ENCODE measurements at places on chromosomes 4 and X. TPM values are rescaled to one million over a fixed set of nuclear protein-coding genes. Genes with fewer than 3 reads are reported as not detected.

DNA sequence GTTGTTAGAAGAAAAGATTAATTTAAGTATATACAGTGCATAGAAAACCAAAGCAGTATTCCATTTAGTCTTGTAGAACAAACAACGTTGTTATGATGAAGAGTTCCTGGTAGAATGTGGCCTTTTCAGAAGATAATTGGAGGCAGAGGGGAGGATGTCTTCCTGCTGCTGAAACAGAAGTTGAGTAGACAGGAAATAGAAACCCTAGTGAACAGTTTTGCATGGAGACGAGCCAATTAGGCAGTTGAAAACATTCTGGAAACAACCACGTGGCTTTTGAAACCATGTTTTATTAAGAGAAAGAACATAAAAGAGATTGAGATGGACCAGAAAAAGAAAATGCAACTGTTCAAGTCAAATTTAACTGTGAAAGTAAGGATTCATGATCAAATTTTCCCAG is 325.2 kb downstream of the CAMK2D start:
- no peaks in the 10 kb centered on the region for H3K36me3 ChIP-seq
- H3K27ac ChIP-seq, result no peak overlapping the region
- no peaks in the 10 kb centered on the region for H3K27me3 ChIP-seq

- DNase-seq, result no peak
- no peaks in the 10 kb centered on the region for H3K4me1 ChIP-seq
- H3K27ac ChIP-seq, result no peak overlapping the region
- no peaks in the 10 kb centered on the region for H3K27me3 ChIP-seq
- H3K36me3 ChIP-seq, result no peaks in the 10 kb centered on the region
These were observed 225.8 kb upstream of the ETNPPL start for GRCh38 chr4:108988464-108989195.

DNA sequence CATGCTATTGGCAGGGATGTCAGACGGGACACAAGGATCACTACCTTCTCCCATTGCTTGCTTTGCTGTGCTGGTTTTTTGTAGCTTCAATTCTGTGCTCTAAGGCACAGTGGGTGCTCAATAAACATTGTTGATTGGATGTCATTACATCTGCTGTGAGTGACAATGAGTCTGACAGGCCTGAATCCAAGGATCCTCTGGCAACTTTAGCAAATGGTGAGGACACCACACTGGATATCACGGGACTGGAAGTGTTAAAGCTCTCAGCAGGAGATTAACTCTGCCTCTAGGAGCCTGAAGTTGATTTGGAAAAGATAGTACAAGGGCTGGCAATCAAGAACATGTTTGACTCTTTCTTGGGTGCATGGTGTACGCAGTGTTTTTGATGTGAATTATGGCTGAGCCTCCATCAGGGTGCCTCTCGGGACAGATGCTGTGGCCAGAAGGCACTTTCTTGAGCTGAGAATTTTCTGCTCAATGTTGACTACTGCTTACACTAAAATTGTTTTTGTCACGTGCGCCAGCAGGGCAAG is 217.9 kb downstream of the ARAP2 start:
- no peak overlapping the region for H3K4me3 ChIP-seq
- H3K4me1 ChIP-seq, result no peaks in the 10 kb centered on the region
- DNase-seq, result no peak
- H3K27me3 ChIP-seq, result no peaks in the 10 kb centered on the region
- H3K36me3 ChIP-seq, result no peaks in the 10 kb centered on the region

The H2BW2 gene
- total RNA-seq, result not detected

DNA sequence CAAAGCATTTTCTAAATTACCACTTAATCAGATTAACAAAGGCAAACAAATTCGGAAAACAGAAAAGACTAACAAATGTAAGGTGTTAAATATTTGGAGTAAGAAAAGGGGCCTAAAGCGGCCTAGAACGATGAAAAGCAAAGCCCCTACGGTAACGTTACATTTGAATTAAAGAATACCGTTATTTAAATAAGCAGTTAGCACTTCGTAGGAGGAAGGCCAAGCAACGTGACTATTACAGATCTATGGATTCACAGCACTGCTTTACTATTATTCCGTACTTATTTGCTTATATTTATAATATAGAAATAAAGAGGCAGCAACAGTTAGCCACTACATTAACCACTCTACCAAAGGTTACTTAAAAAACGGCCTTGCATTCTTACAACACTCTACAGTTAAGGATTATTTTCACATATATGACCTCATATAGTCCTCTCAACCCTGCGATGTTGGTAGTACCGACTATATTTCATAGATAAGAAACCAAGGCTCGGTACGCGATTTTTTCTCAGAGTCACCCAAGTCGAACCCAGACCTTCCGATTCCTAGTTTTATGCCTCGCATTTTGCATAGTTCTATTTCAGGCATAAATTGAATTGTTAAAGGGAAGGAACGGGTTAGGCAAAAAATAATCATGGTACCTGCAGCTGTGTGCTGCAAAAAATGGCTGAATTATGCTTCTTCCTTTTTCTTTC is 2.9 kb downstream of the KLHL15 start:
- H3K4me3 ChIP-seq, result peak overlapping the region; percentile 78
- no peaks in the 10 kb centered on the region for H3K27me3 ChIP-seq
- no peaks in the 10 kb centered on the region for H3K36me3 ChIP-seq

The CLDN34 gene
- not detected for total RNA-seq

- no peaks in the 10 kb centered on the region for H3K27me3 ChIP-seq
- no peaks in the 10 kb centered on the region for H3K4me1 ChIP-seq
- no peak overlapping the region for H3K27ac ChIP-seq
- DNase-seq, result no peak
- no peak overlapping the region for H3K4me3 ChIP-seq
These were observed 284.8 kb upstream of the TENM3 start for GRCh38 chr4:181958446-181958845.

The SASH3 gene
- 147 TPM for total RNA-seq

DNA sequence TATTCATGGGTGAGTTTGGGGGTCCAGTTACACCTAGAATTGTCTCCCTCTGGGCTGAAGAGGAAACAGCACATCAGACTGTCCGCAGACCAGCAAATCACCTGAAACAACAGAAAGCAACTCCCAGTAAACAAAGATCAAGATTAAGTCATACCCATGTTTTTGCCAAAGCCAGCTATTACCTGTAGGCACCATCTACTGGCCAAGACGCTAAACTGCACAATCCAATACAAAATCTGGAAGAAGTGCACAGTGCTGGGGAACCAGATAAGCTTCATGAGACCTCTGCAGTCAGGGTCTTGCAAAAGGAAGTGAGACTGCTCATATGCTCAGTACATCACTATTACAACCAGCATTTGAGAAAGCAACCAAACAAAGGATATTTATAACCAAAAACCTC is 157.5 kb upstream of the ITM2A start:
- DNase-seq, result no peak
- H3K4me1 ChIP-seq, result no peaks in the 10 kb centered on the region
- H3K27me3 ChIP-seq, result no peaks in the 10 kb centered on the region

GRCh38 chrX:74259885-74260491 is 44.0 kb upstream of the ZCCHC13 start:
- no peak overlapping the region for H3K27ac ChIP-seq
- H3K4me1 ChIP-seq, result no peaks in the 10 kb centered on the region
- no peak for DNase-seq
- peaks cover 5% of the 10 kb centered on the region for H3K36me3 ChIP-seq
- H3K4me3 ChIP-seq, result no peak overlapping the region

GRCh38 chr4:53684136-53685130 is 93.1 kb upstream of the LNX1 start:
- no peaks in the 10 kb centered on the region for H3K4me1 ChIP-seq
- H3K27me3 ChIP-seq, result no peaks in the 10 kb centered on the region
- H3K4me3 ChIP-seq, result no peak overlapping the region
- no peak overlapping the region for H3K27ac ChIP-seq
- DNase-seq, result no peak

DNA sequence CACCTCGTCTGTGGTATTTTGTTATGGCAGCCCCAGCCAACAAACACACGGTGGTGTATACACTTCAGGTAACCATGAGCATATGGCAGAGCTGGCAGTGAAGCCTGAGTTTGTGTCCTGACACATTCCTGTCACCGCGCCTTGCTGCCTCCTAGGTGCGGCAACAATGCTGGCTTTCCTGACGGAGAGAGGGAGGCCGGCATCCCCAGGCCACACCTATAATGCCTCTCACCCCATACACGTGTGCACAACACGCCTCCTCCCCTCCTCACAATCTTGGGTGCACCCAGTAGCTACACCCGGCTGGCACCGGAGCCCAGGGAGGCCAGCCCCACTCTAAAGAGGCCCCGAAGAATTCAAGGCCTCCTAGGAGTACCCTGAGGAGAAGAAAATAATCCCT is 158.5 kb downstream of the NSUN7 start:
- no peak overlapping the region for H3K27ac ChIP-seq
- DNase-seq, result no peak
- H3K27me3 ChIP-seq, result no peaks in the 10 kb centered on the region
- no peak overlapping the region for H3K4me3 ChIP-seq

DNA sequence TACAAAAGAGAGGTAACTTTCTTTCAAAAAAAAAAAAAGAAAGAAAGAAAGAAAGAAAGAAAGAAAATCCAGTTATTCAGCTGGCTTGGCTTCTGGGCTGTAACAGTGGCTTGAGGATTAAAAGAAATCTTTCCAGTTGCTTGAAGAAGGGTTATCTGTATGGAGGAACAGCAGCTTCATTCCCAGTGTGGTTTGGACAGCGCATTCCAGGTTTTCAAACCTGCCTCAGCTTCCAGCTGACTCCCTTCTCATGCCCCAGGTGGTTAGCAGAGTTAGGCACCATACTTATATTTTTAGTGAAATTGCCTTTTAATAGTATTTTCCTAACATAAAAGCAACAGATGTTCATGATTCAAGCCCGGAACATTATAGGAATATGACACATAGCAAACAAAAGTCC is 48.6 kb downstream of the TMEM164 start:
- no peak overlapping the region for H3K4me3 ChIP-seq
- DNase-seq, result no peak
- no peaks in the 10 kb centered on the region for H3K36me3 ChIP-seq
- H3K4me1 ChIP-seq, result no peaks in the 10 kb centered on the region
- H3K27ac ChIP-seq, result no peak overlapping the region

GRCh38 chr4:1246111-1246881 is 2.6 kb downstream of the CTBP1 start:
- H3K27ac ChIP-seq, result peak overlapping the region; percentile 74
- H3K4me1 ChIP-seq, result peaks cover 57% of the 10 kb centered on the region
- H3K4me3 ChIP-seq, result peak overlapping the region; percentile 74
- H3K36me3 ChIP-seq, result no peaks in the 10 kb centered on the region

DNA sequence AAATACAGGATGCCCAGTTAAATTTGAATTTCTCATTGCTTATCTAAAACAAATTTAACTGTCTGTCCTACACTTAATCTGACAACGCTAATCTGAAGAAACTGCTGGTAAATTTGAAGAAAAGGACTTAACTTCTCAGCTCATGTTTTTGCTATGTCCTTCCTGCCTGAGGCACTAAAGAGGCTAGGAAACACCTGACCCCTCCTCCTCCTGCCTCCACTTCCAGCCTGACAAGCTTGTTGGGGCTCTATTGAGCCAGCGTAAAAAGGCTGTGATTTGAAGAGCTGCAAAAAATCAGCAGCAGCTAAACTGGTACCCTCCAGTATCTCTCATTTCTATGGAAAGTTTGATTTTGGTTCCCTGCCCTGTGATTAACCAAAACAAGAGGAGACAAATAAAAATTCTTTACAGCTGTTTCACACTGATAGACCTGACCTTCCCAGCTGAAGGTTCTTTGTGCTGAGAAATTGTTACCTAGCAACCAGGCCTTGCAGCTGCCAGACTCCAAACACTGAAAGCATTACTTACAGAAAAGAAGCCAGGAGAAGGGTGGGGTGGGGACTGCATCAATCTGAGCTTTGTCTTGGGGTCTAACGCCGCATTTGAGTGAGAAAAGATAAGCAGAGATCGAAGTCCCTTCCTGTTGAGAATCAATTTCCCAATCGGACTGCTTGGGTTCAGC is 35.0 kb downstream of the DCX start:
- DNase-seq, result no peak
- H3K27me3 ChIP-seq, result no peaks in the 10 kb centered on the region
- no peaks in the 10 kb centered on the region for H3K36me3 ChIP-seq
- H3K4me1 ChIP-seq, result no peaks in the 10 kb centered on the region
- no peak overlapping the region for H3K27ac ChIP-seq

DNA sequence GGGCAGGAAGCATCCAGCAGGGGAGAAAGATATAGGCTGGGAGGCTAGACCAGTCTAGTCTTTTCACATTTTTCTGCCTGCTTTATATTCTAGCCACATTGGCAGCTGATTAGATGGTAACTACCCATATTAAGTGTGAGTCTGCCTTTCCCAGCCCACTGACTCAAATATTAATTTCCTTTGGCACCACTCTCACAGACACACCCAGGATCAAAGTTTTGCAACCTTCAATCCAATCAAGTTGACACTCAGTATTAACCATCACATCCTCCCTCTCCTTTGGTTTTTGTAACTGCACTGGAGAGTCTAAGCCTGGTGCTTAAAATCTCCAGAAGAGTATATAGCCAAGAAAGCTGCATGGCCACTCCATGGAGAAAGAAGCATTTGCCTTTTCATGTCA is 560.4 kb downstream of the GRXCR1 start:
- DNase-seq, result no peak
- H3K36me3 ChIP-seq, result no peaks in the 10 kb centered on the region
- H3K27me3 ChIP-seq, result no peaks in the 10 kb centered on the region
- no peaks in the 10 kb centered on the region for H3K4me1 ChIP-seq

GRCh38 chrX:31117266-31117665 is 45.4 kb upstream of the FTHL17 start:
- no peak overlapping the region for H3K27ac ChIP-seq
- no peak for DNase-seq
- no peaks in the 10 kb centered on the region for H3K27me3 ChIP-seq
- H3K36me3 ChIP-seq, result no peaks in the 10 kb centered on the region
- H3K4me3 ChIP-seq, result no peak overlapping the region

The KIT gene
- 0.39 TPM for total RNA-seq

The FDCSP gene
- not detected for total RNA-seq

- no peaks in the 10 kb centered on the region for H3K4me1 ChIP-seq
- H3K36me3 ChIP-seq, result no peaks in the 10 kb centered on the region
- DNase-seq, result no peak
These were observed 92.0 kb downstream of the CHRDL1 start for GRCh38 chrX:110703641-110704040.

DNA sequence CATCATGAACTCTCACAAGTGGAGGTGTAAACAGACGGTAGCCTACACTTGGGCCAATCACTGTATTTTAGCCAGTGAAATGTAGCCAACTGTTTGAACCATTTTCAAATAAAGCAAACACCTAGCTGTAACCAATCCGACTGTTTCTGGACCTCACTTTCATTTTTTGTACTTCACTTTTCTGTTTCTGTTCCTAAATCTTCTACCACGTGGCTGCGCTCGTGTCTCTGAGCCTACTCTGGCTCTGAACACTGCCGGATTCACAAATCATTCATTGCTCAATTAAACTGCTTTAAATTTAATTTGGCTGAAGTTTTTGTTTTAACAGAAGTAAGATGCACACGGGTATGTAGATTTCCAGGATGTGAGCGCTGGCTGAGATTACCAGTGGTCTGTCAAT is 319.1 kb downstream of the RAPGEF2 start:
- no peaks in the 10 kb centered on the region for H3K27me3 ChIP-seq
- no peaks in the 10 kb centered on the region for H3K36me3 ChIP-seq
- H3K4me3 ChIP-seq, result no peak overlapping the region
- no peaks in the 10 kb centered on the region for H3K4me1 ChIP-seq

GRCh38 chr4:164439037-164439436 is 314.9 kb upstream of the SMIM31 start:
- no peaks in the 10 kb centered on the region for H3K27me3 ChIP-seq
- H3K27ac ChIP-seq, result no peak overlapping the region
- no peaks in the 10 kb centered on the region for H3K36me3 ChIP-seq
- DNase-seq, result no peak
- no peaks in the 10 kb centered on the region for H3K4me1 ChIP-seq
- H3K4me3 ChIP-seq, result no peak overlapping the region

The CCKAR gene
- not detected for total RNA-seq

The TEX13C gene
- total RNA-seq, result not detected

The GBA3 gene
- total RNA-seq, result not detected
